Colonic mucosa (tissue), 4 donors: ENCODE measurements at places on chromosomes 5 and 9. TPM values are rescaled to one million over a fixed set of nuclear protein-coding genes. Genes with fewer than 3 reads are reported as not detected.

MYORG gene
- total RNA-seq: 57.0 TPM

SARDH gene
- total RNA-seq: 1.3 TPM

PLCXD3 gene
- total RNA-seq: 0.47 TPM

GDA gene
- total RNA-seq: 22.2 TPM

SPAAR gene
- total RNA-seq: 1.1 TPM

TCF7 gene
- total RNA-seq: 4.3 TPM

HNRNPAB gene
- total RNA-seq: 286 TPM

PCDHGB2 gene
- total RNA-seq: 0.47 TPM

MARCHF11 gene
- total RNA-seq: not detected

TGFBI gene
- 47.5 TPM for total RNA-seq

ENG gene
- 34.5 TPM for total RNA-seq

TOR2A gene
- 25.8 TPM for total RNA-seq
